ENCODE measurements at places on chromosomes 2 and 18. TPM values are rescaled to one million over a fixed set of nuclear protein-coding genes. Genes with fewer than 3 reads are reported as not detected.

- DNase-seq: no peak
Observed at GRCh38 chr18:75500545-75500944, 73.0 kb upstream of the SMIM21 start.

The AGXT gene
- total RNA-seq: 0.51 TPM

DNA sequence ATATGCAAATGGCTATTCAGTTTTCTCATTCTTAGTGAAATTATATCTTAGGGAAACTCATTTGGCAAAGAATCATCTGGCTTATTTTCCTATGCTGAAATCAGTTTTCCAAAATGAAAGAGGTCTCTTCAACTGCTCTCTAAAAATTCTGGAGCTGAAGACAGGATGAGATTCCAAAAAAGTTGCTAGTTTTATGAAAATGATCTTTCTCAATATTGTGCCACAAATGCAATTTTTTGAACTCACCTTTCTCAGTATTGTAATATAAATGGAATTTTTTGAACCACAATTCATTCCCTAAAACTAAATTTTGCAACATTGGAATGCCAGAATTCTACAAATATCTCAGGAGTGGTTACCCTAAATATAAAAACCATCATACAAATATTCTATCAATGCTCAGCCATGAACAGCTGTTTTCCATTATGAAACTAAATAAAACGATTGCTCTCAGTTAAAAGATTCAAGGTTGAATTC is 147.7 kb upstream of the PKDCC start:
- no peak for DNase-seq

- DNase-seq: no peak
Observed at GRCh38 chr18:37085362-37085761, 256.4 kb downstream of the KIAA1328 start.

GRCh38 chr2:157894694-157895435 is 18.7 kb upstream of the ACVR1 start:
- DNase-seq: no peak

DNA sequence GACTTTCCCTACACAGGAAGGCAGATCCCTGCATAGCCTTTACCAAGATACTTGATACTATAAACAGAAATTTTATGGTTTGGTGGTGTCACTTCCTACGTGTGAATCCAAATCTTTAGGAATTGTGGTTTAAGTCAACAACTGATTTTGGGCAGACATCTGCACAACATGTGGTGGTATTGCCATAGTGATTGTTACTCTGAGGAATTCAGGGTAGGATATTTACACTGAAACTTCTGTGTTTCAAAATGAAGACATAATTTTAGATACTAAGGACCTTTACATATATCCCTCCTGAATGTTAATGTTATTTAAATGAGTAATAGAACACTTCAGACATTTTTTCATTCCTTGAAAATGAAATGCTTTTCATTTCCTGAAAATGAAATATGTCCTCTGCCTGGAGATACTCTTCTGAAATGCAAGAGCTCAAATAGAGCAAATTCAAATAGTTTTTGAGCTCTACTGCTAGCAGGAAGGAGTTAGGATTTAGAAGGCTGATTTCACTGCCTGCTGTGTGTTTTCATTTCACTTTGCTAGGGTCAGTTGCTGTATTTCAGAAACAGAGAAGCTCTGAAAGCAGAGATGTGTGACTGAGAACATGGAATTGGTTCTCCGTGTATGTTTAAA is 77.2 kb downstream of the MDH1 start:
- no peak for DNase-seq

The CAPN14 gene
- 0.12 TPM for total RNA-seq

- no peak for DNase-seq
Observed at GRCh38 chr2:168211664-168212163, 35.7 kb downstream of the STK39 start.

The HOXD13 gene
- total RNA-seq: 0.43 TPM

- DNase-seq: no peak
Observed at GRCh38 chr2:144084114-144084661, 435.7 kb downstream of the ZEB2 start.

DNA sequence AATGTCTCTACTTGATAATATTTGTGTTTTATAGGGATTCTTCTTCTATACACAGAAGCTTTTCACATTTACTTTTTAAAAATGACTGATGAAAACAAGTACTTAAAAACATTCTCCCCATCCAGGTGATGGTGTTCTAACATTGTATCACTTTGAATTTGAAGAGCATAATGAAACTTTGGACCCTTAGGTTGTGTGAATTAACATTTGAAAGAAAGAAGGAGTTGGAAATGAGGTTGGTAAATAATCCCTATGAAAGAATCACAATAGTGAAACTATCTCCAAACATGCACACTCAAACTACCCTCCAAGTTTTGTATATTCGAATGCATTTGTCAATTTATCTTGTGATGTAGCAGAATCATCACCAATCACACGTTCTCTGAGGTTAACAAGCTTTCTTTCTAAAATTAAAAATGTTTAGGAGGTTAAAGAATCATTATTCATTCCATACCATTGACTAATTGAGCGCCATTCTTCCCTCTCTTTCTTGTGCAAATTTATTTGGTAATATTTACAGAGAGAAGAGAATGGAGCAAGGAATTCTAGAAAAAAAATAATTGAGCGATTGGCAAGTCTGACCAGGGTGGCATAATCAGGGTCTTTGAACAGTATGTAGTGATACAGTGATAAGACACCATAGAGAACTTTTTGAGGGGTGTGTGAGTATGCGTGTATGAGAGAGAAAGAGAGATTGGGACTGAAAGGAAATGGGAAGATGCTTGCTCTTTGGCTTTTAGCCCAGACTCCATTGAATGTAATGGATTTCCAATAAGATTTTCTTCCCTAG is 260.0 kb upstream of the NRXN1 start:
- DNase-seq: no peak

The TFPI gene
- total RNA-seq: 9.6 TPM

The CKAP2L gene
- total RNA-seq: 9.7 TPM

DNA sequence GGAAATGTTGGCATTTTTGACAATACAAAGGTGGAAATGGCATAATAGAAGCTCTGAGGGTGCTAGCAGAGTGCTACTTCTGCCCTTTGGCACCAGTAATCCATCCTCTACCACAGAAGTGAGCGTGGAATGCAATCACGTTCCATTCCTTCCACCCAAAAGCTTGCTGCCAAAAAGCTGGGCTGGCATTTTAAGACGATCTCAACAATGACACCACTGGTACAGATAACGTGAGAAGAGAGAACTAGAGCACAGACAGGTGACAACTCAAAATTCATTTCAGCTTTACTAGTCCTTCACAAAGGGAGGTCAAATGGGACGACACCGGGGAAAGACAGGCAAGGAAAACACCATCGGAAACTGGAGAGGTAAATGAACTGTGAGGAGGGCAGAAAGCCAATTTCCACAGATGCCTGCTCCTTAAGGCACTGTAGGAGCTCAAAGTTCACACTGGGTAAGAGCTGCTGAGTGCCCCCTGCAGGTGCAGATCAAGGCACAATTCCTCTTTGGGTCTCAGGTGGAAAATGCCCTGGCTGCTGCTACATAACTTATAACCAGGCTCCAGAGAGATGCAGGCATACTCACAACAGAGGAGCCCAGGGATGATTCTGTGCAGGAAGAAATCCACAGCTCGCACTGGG is 50.7 kb upstream of the RNU4ATAC start:
- DNase-seq: no peak

GRCh38 chr2:218981881-218982585 is 3.0 kb downstream of the FEV start:
- no peak for DNase-seq

The CACNB4 gene
- 5.6 TPM for total RNA-seq

- DNase-seq: no peak
Observed at GRCh38 chr18:21741562-21742314, 1.1 kb downstream of the MIB1 start.

Measured in type B pancreatic cell (in vitro differentiated cells).